Right ventricle myocardium superior (tissue), 1 donor: ENCODE measurements at places on chromosomes 3 and 15. TPM values are rescaled to one million over a fixed set of nuclear protein-coding genes. Genes with fewer than 3 reads are reported as not detected.

- DNase-seq = no peak
These were observed 8.0 kb downstream of the ESYT3 start for GRCh38 chr3:138442433-138442832.

Gene TOP2B
- total RNA-seq = 84.3 TPM

- no peak for DNase-seq
These were observed 123.2 kb downstream of the LRRK1 start for GRCh38 chr15:101042320-101042719.

Gene TF
- total RNA-seq = 5.6 TPM

Gene BNC1
- total RNA-seq = 0.16 TPM

Gene ITIH4
- 1.3 TPM for total RNA-seq

Gene SLC28A1
- 0.46 TPM for total RNA-seq

Gene LRRC34
- 2.0 TPM for total RNA-seq

Gene ST8SIA2
- 2.0 TPM for total RNA-seq

GRCh38 chr3:120198305-120198878 is 86.6 kb downstream of the GPR156 start:
- no peak for DNase-seq

DNA sequence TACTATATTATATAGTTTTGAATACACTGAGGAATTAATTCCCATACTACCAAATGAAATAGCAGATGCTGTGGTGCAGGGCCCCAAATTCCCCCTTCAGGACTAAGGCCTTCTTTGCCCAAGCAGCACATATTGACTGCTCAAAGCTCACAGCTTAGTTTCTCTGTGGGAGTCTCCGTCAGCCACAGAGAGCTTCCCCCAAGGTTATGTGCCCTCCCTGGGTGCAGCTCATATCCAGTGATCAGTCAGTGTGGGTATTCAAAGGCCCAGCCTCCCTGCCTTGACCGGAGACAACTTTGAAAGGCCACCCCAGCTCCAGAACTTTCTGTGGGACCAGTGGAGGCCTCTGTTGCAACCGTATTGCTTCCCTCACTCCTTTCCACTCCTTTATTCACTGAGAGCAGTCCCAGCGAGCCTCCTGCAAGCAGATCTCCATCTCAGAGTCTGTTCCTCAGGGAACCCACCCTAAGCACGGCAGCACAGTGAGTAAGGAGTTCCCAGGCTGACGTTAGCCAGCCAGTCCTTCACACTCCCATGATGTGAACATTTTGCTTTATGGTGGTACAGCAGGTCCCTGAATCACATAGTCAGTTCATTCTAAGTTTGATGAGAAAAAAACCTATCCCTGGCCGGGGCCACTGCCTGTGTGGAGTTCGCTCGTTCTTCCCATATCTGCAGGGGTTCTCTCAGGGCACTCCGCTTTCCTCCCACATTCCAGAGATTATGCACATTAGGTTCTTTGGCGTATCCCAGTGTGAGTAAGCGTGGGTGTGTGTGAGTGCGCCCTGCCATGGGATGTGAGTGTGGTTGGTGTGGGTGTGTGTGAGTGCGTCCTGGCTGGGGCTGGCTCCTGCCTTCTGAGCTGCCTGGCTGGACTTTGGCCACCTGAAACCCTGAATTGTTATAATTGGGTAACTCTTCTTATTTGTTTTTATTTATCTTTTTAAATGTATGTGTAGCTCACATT is 64.4 kb upstream of the PPARG start:
- no peak for DNase-seq

Gene CP
- 4.7 TPM for total RNA-seq
